ENCODE measurements at places on chromosomes 5 and 9.

GRCh38 chr5:102554082-102554481 is 55.3 kb upstream of the SLCO6A1 start:
- DNase-seq = no peak

GRCh38 chr5:41722359-41722950 is 147.8 kb downstream of the OXCT1 start:
- no peak for DNase-seq

- no peak for DNase-seq
Measured at GRCh38 chr5:140219068-140219991, 44.3 kb downstream of the CYSTM1 start.

DNA sequence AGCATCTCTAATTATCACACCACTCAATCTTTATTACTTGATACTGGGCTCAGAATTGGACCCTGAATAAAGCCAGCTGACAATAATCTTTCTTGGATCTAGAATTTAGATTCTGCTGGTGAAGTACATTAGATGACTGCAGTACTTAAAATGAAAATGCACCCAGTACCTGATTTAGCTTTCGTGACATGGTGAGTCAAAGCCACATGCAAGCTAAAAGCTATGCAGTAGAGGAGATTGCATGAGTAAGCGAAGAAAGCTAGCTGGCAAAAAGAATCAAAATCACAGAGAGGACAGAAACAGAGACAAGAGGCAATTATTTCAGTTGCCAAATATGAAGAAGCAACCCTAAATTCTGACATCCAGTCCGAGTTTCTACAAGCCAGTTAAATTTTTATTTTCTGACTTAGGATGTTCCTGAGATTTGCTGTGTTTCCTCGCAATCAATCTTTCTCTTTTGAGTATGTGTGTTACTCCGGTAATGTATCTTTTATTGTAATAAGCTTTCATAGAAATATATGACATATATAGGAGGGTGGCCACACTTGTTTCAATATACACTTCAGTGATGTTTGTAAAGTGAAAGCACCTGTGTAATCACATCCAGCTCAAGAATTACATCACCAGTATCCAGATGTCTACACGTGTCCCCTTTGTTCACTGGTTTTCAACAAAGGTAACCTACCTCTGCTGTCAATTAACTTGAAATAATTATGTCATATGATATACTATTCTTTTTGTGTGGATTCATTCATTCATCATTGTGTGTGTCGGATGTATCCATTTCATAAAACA is 101.7 kb downstream of the CDH18 start:
- no peak for DNase-seq

DNA sequence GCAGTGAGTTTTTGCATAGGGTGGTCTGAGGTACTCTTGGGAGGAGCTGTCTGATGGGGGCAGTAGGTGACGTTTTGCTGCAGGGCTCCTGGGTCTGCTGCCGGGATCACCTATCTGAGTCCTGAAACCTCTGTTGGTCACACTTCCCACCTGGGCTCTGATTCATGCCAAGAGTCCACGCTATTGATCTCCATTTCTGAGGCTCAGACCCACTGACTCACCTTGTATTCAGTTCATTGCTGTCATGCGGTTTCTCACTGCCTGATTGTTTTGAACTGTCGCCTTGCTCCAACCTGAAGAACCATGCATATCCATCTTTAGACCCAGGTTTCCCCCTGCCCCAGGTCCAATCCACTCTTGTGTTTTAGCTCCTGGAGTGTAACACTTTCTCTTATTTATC is 101.3 kb downstream of the NPR3 start:
- no peak for DNase-seq

GRCh38 chr9:134641173-134641989 is at the start of gene COL5A1:
Gene COL5A1 (plus strand): TSS chr9:134641803. CDS start chr9:134642188, 385 bp downstream.
- peak; percentile 33 for DNase-seq

DNA sequence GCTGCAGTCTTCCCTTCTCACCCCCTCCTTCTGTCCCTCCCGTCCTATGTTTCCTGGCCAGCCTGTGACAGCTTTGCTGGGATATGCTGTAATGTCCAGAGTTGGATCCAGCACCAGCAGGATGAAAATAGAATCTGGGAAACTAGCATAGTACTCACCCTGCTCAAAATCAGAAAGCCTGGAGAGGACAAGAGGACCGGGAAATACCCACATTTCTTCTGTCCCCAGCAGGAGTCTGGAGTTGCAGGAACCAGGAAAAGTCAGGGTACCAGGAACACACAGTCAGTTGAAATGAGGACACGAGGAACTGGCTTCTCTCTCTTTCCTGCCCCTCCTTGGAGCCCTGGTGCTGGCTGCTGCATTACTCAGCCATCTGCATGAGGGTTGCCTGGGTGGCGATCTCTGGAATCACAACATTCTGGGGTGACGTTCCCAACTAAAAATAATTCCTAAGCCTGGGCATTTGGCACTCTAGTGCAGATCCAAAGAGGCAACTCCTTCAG is 59.6 kb upstream of the NFIL3 start:
- no peak for DNase-seq

DNA sequence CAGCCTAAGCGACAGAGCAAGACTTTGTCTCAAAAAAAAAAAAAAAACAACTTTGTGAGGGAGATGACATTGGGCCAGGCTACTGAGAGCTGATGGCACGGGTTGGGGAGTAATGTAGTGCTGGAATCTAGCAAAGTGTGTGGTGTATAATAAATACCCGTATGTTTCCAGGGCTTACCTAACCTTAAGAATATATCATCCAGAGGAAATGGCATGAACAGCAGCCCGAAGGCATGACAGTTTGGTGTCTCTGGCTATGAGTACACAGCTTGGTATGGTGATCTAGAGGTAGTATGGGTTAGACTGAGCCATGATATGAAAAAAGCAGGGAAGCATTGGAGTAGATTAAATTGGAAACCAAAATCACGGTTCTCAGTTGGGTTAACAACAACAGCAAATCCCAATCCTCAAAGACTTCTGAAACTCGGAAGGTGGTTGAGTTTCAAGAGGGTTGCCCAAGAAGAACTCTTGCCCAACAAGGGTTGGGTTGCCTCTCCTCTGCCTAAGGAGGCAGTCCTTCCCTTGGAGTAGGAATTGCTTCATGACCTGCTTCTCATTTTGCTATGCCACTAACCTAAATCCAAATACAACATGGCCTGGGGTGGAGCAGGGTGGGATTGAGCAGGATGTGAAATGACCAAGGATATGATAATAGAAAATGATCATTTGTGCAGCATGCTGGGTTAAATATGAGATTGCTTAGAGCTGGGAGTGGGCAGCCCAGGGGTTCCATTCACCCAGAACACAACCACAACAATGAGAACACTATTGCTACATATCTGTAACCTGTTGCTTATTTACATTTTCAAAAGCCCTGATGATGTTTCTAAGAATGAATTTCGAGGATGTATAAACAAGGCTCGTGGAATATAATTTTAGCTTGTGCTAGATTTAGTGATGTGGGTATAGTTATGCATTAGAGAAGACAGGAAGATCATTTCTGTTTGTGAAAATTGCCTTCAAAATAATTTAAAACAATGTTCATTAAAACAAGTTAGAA is 64.6 kb upstream of the ZFR start:
- DNase-seq = no peak
